ENCODE measurements at places on chromosomes 1 and 21. TPM values are rescaled to one million over a fixed set of nuclear protein-coding genes. Genes with fewer than 3 reads are reported as not detected.

GRCh38 chr1:12776801-12777557 lies 3.4 kb downstream of the PRAMEF12 start:
- DNase-seq, result no peak

DNA sequence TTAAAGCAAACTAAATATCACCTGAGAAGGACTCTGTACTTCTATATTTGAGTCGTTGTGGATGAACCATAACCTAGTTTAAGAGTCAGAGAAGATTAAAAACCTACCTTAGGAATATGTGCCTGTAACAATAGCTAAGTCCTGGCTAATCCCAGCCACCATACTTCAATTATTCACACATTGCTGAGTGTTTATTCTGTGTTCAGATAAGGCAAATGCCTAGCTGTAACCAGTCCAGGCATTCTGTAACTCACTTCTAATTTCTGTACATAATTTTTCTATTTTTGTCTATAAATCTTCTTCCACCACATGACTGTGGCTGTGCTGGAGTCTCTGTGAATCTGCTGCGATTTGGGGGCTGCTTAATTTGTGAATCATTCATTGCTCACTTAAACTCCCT lies 441.9 kb upstream of the ADAMTS5 start:
- DNase-seq, result no peak

- DNase-seq, result no peak
Observed at GRCh38 chr1:168453056-168453455, 90.7 kb downstream of the XCL2 start.

DNA sequence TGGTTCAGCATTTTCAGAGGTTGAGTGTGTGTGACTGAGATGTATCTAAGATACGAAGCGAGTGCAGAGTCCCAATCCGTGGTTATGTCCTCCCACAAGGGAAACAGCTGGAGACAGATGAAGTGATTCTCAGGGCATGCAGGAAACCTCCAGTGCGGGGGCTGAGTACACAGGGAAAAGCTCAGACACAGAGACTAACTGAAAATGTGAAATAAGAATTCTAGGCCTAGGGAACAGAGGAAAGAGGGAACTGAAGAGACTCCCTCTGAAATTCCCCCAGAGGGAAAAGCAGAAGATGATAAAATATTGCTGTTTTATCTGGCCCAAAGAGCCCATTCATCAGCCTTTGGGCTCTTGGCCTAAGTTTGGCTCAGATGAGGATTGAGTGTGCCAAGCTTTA lies 116.8 kb downstream of the LRRC53 start:
- peak; percentile 14 for DNase-seq

GRCh38 chr1:153400244-153400643 lies 9.4 kb upstream of the S100A8 start:
- DNase-seq, result no peak

GRCh38 chr1:10661453-10661852 lies 135.0 kb downstream of the CASZ1 start:
- DNase-seq, result no peak

DNA sequence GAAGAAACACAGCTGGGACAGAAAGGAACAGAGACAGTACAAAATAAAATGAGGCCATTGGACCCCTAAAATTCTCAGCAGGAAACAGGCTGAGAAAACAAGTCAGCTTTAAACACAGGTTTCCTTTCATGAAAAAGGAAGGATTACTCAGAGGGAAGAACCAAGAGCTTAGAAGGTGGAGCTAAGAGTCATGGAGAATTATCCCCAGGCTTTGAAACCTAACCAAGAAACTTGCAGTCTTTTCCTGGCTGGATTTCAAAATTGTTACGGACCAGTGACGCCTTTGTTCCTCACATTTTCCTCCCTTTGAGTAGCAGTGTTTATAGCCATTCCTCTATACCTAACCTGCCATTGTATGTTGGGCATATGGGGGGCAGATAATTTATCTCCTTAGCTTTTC lies 8.8 kb downstream of the HMGB4 start:
- DNase-seq, result no peak

- no peak for DNase-seq
Observed at GRCh38 chr21:18235545-18235944, 9.1 kb upstream of the CHODL start.

- DNase-seq, result no peak
Observed at GRCh38 chr1:234967121-234967520, 161.5 kb downstream of the TOMM20 start.

DNA sequence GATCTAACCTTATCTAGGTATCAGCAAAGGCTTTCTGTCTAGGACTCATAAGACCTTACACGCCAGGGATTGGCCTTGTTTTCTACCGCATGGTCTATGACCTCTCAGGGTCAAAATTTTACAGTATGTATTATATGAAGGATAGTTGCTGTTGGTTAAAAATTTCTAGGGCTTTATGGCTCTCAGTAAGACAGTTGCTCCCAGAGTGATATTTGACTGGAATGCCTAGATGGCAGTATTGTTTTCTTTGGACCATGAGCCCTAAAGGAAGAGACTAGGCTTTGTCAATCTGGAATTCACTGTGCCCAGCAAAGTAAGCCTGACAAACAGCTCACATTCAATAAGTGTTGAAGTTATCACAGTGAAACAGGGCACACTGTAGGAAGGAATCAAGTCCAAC lies 37.6 kb downstream of the C1orf87 start:
- DNase-seq, result no peak

- DNase-seq, result no peak
Observed at GRCh38 chr1:99268021-99268420, 3.7 kb downstream of the PLPPR4 start.

DNA sequence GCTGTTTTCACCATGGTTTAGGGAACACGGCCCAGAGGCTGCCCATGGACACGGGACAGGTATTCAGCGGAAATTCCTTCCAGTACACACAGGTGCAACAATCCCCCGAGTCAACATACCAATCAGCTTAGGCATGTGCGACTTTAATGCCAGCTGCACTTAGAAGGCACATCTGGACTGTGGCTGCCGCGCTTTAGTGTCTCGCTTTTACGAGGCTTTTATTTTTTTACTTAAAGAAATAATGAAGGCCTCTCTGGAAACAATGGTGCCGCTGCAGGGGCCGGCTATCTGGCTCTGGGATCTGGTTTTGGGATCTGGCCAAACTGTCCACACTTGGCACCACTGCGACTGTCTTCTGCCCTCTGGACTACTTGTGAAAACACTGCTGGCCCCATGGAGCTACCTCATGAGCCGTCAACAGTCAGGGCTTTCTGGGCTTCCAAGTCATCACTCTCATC lies 55.5 kb downstream of the SLC66A1 start:
- no peak for DNase-seq

The TMEM269 gene
- total RNA-seq, result 0.10 TPM

The PCBP3 gene
- 3.4 TPM for total RNA-seq

The AZIN2 gene
- 10.4 TPM for total RNA-seq

The GUCA2A gene
- not detected for total RNA-seq

The AADACL4 gene
- total RNA-seq, result 0.79 TPM

The COL9A2 gene
- 4.9 TPM for total RNA-seq

The INAVA gene
- total RNA-seq, result 16.4 TPM

The ACBD3 gene
- 55.1 TPM for total RNA-seq

The KRTAP20-4 gene
- not detected for total RNA-seq

The BMP8B gene
- total RNA-seq, result 2.0 TPM

The BCAR3 gene
- total RNA-seq, result 14.2 TPM
